GM04504 (cell line): ENCODE measurements at places on chromosomes 2 and 18.

DNA sequence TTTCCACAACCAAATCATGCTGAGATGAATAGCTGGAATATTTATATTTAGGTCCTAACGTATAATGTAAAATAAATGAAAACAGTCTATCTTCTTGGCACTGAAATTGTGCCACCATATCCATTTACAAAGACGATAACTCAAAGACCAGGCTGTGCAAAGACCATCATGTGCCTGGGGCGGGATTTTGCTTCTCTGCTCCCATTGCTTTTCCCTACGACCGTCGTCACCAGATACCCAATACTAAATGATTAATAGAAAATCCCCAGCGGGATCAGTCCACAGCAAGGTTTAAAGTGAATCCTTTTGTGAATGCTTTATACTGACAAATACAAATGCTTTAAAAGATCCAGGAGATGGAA lies 194.3 kb upstream of the ARL4C start:
- DNase-seq = no peak

- no peak for DNase-seq
Observed at GRCh38 chr2:38178119-38178518, 102.2 kb upstream of the CYP1B1 start.

DNA sequence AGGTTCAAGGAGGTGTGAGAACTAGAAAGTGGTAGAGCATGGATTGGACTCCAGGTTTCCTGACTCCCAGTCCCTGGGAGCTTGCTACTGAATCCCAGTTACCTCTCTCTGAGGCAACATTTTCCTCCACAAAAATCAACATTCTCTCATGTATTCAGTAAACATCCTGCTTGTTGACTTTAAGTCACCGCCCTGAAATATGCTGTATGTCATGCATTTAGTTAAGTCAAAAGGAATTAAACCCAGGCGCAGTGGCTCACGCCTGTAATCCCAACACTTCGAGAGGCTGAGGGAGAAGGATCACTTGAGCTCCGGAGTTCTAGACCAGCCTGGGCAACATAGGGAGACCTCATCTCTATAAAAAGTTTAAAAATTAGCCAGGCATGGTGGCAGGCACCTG lies 3.8 kb downstream of the MATN3 start:
- no peak for DNase-seq

DNA sequence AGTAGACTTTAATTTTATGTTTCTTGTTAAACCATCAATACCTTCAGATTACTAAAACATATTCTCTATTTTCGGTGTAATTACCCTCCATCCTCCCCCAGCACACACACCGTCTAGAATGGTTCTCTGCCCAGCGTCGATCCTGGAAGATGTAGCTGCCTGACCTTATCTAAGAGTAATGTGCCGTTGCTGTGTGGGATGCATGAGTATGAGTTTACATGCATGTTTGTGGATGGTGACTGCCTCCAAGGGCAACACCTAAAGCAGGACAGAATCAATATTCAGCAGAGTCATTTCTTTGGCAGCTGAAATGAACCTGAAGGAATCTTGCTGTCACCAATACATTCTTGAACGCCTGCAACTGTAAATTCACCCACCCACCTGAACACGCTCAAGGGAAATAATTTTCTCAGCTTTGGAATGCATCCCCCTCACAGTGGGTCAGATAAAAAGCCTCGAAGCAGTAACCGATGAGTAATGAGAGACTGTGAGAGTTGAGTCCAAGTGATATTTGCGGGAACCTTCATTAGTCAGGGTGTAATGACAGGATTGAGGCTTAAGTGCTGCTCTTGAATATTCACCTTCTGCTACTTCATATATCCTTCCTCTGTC lies 155.8 kb upstream of the RND3 start:
- DNase-seq = no peak

- no peak for DNase-seq
Observed at GRCh38 chr2:96423291-96423690, 81.9 kb downstream of the NEURL3 start.

DNA sequence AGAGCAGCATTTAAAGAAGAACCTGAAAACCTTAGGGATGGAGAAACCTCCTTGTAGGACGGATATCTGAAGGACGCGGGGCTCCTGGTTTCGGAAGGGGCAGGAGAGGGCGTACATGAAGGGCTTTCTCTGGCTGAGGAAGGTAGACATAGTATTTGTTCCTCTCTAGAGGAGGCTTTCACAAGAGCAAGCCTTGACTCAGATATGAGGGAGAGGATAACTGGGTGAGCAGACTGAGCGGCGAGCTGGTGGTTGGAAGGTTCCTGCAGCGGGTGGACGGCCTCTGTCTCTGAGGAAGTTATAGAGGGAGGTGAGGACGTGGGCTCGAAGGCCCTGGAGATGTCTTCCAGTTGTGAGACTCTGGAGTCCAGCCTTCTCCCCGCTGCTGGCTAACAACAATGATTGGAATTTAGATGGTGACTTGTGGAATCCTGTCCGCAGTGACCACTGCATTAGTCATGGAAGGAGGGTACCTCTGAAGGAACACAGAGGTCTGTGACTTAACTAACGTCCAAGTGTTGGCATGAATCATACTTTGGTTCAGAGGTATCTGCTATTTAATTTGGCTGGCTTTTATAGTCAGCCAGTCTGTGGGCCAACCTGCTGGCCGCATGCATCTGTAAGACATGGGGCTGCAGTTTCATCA lies 80.9 kb downstream of the ASAP2 start:
- peak; percentile 96 for DNase-seq

DNA sequence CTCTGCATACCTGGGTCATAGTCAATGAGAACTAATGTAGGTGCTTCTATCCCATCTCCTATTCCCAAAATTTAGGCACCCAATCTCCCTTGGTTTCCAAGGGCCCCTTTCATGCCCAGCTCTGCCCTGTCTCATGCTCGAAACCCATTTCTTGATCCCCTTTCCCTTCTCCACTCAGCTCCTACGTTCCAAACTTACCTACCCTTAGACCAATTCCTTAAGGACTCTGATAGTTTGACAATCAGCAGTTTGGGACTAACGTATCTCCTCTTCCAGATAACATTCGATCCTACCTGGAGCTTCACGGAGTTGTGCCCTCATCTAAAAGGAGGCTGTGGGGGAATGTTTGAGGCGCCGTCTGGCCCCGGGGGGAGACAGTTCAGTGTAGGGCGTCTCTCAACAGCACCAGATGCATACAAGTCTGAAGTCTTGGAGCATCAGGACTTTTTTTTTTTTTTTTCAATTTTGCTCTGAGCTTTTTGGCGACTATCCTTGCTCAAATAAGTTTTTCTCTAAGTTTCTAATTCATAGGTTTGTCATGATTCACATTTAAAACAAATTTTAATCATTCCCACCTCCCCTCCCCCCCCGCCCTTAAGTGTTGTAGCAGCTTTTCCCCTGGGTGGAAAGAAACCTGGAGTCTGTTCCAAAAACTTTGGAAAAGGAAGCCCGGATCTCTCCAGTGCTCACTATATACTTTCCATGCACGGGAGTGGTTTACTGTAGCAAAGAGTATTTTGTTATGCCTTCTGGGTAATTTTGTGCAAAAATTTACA lies 141.2 kb upstream of the LGALSL start:
- no peak for DNase-seq

DNA sequence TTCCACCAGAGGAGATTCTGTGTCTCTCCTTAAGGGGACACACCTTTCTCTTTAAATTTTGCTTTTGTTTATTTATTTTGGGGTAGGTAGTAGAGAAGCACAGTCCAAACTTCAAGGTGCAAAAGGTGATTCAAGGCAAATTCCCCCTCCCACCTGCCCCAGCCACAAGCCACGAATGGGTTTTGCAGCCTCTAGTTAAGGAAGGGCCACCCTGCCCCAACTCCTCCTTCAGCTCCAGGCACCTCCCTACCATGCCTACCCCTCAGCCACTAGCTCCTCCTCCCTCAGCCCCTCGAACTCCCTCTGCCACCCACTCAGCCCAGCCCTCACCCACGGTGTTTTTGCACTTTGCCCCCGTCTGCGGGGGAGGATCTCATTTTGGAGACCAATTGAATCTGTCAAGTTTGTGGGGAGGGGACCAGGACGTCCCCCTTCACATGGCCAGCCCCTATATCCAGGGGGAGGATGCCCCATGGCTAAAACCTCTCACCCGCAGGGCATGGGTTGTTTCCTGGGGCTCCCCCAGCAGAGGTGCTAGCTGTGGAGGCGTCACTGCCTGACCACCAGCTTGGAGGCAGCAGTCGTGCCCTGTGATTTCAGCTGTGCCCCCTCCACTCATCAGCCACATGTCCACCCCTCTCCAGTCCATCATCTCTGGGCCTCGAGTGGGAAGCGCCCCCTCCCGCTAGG lies 4.5 kb downstream of the HAAO start:
- DNase-seq = no peak

- DNase-seq = no peak
Observed at GRCh38 chr2:113799375-113799774, 42.9 kb upstream of the SLC35F5 start.

DNA sequence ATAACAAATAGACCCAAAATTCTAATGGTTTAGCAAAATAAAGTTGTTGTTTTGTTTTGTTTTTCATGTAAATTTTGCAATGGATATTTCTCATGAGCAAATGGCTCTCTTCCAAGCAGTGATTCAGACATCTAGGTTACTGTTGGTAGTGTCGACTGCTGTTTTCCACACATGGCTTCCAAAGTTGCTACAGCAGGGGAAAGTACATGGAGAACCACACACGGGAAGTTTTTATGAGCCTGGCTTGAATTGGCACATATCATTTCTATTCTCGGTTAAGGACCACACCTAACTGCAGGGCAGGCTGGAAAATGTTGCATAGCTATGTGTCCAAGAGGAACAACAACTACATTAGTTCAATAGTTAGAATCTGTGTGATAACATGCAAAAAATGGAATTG lies 262.1 kb downstream of the GALNT13 start:
- peak; percentile 55 for DNase-seq

DNA sequence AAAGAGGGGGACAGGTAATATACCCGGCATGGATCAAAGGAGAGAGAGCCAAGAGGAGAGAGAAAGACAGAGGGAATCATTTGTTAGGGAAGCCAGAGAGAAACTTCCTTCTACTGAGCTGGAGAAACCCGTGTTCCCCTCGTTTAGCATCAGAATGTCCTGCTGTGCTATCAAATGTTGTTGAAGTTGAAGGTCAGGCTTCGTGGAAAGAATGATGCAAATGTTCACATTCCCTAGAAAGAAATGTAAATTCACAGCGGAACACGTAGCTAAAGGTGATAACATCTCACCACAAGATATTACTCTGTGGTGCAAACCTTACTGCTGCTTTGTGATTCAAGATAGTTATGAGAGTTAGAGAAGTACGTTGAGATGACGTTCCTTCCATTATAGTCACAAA lies 258.1 kb downstream of the LNPK start:
- DNase-seq = no peak

GRCh38 chr2:148039783-148040182 lies 18.9 kb downstream of the MBD5 start:
- DNase-seq = no peak
